GM20000 (cell line): ENCODE measurements at places on chromosomes 1 and 21.

- DNase-seq: no peak
Measured at GRCh38 chr21:44477131-44477530, 21.8 kb downstream of the LRRC3 start.

DNA sequence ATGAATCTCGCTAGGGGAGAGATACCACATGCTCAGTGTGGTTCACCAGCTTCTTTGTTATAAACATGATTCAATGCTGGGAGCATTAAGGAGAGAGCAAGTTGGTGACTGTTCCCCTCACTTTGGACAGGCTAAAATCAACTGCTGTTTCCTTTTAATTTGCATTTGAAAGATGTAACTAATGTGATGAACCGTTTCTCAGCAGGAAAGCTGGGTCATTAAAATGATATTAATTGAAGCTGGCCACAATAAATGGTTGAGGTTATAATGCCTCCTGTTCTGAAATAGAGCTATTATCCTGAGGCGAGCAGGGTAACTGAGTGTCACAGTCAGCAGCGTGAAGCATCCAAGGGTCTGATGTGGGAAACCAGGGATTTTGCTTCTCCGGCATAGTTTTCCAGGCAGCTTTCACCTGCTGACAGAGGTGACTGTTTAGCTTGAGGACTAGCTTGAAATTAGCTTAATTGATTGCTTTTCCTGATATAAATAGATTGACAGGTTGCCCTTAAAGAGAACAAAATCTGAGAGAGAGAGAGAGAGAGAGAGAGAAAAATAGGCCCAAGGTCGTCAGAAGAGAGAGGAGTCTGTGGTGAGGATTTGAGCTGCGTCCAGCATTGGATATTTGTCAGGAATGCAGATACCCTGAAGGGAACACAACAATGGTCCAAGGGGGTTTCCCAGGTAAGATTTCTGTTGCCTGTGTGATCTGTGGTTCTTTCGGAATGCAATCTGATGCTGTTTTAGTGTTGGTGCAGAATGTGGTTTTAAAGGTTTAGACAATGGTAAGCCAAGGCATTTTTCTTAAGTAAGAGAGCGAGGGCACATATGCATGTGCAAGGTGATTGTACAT is 209.7 kb downstream of the PATJ start:
- DNase-seq: no peak

DNA sequence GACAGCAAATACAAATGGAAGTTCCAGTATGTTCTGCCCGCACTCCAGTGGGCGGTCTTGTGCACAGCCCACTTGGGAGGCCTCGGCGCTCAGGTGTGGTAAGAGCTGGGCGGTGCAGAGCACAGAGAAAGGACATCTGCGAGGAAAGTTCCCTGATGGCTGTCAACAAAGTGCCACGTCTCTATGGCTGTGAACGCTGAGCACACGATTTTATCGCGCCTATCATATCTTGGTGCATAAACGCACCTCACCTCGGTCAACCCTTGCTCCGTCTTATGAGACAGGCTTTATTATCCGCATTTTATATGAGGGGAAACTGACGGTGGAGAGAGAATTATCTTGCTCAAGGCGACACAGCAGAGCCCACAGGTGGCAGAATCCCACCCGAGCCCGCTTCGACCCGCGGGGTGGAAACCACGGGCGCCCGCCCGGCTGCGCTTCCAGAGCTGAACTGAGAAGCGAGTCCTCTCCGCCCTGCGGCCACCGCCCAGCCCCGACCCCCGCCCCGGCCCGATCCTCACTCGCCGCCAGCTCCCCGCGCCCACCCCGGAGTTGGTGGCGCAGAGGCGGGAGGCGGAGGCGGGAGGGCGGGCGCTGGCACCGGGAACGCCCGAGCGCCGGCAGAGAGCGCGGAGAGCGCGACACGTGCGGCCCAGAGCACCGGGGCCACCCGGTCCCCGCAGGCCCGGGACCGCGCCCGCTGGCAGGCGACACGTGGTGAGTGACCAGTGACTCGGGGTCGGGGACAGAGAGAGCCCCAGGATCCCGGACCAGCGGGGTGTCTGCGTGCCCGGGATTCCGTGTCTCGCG is at the start of gene IL12RB2:
Gene IL12RB2 (plus strand): TSS at position 623 of the 810 bp plus-strand sequence. CDS start 12,496 bp downstream, outside the sequence.
- peak; percentile 64 for DNase-seq

- DNase-seq: no peak
Measured at GRCh38 chr21:38806942-38807284, 1.2 kb downstream of the ETS2 start.

DNA sequence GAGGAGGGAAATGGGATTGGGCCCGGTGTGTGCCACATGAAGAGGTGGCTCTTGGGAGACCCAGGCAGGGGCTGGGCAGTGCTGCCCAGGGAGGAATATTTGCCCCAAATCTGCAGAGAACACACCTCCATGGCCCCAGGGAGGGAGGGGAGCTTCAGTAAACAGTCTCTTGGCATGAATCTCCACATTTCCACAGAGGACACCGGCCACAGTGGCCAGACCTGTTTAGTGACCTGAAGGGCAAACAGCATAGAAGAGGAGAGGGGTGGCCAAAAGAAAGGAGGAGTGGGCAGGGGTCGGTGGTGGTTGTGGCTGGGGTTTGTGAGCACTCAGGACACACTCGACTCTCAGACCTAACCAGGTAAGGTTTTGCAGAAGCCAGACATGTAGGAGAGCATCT is 54.0 kb upstream of the IFFO2 start:
- DNase-seq: no peak

DNA sequence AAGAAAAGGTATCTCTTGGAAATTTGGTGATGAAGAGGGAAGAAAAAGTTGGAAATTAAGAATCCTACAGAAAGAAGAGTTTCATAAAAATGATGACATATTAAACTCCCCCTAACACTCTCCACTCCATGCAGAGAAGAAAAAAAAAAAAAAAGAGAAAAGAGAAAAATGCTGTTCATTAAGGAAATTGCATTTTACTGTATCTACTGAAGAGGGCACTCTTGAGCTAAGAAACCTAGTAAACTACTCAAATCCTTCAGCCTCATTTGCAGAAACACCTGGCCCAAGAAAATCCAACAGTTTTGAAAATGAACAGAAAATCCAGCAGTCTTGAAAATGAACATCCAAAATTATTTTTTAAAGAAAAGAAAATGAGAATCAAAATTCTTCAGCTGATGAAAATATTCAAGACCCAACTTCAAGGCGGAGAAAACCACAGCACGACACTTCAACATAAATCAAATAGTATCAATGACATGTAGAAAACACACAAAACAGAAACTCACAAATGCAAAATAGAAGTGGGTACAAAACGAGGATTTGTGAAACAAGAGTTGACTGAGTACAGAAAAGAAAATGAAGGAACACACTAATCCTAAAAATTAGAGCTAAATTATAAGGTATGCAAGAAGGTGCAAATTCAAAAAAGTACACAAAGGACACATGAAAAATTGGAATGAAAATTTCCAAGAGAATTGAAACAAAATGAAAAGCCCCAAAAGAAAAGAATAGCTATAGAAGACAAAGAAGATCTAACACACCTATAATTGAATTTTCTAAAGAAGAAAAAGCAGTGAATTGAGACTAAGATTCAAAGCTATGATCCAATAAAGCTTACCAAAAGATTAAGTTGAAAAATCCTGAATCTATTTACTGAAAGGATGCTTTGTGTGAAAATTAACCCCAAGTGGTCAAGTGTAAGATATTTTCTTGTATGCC is 73.2 kb upstream of the DNAJC6 start:
- DNase-seq: no peak

- DNase-seq: no peak
Measured at GRCh38 chr1:7153464-7153863, 368.2 kb downstream of the CAMTA1 start.

GRCh38 chr1:1881727-1882126 is 9.2 kb downstream of the GNB1 start:
- no peak for DNase-seq

GRCh38 chr1:62070384-62071011 is 124.2 kb upstream of the L1TD1 start:
- DNase-seq: no peak

GRCh38 chr1:51517361-51518032 is 1.6 kb downstream of the EPS15 start:
- no peak for DNase-seq

GRCh38 chr1:15949453-15950245 is 26.3 kb downstream of the ZBTB17 start:
- DNase-seq: peak; percentile 86
